ENCODE measurements at places on chromosomes 1 and 21. TPM values are rescaled to one million over a fixed set of nuclear protein-coding genes. Genes with fewer than 3 reads are reported as not detected.
A peak's percentile ranks its signal among the peaks of the same experiment; 100 is the strongest.

CD247 gene
- 244 TPM for polyA plus RNA-seq

DNA sequence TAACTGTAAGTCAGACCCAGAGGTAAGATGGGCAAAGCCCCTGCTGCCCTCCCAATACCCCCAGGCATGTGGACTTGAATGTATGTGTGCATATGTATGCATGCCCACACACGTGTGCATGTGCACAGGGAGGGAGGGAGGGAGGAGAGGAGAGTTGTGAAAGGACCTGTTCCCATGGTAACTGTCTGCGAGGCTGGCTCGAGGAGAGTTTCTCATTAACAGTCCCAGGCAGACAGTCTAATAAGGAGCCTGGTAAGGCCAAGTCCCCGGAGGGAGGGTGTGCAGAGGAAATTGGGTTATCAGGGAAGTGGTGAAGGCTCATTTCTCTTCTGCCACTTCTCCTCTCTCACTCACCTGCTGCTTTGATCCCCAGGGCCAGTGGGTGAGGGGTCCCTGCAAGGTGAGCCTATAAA is 74.9 kb downstream of the NFASC start:
- H3K27me3 ChIP-seq = peaks cover 15% of the 10 kb centered on the region
- DNase-seq = no peak
- no peak overlapping the region for H3K4me3 ChIP-seq
- no peak overlapping the region for H3K27ac ChIP-seq
- no peaks in the 10 kb centered on the region for H3K36me3 ChIP-seq

- H3K36me3 ChIP-seq = peaks cover 3% of the 10 kb centered on the region
- no peak overlapping the region for H3K27ac ChIP-seq
- H3K27me3 ChIP-seq = no peaks in the 10 kb centered on the region
- no peak for DNase-seq
Measured at GRCh38 chr1:171670739-171671138, 18.3 kb upstream of the MYOC start.

DNA sequence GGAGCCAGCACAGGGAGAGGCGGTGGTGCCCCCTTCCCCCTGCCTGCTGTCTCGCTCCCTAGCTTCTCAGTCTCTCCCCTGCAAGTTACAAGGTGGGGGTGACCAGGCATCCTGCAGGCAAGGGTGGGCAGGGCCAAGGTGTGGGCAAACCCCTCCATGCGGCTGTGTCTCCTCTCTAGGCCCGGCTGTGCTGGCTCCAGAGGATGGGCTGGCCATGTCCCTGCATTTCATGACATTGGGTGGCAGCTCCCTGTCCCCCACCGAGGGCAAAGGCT is 14.6 kb downstream of the NTRK1 start:
- H3K4me3 ChIP-seq = no peak overlapping the region
- H3K4me1 ChIP-seq = no peaks in the 10 kb centered on the region
- no peaks in the 10 kb centered on the region for H3K36me3 ChIP-seq
- DNase-seq = no peak

DNA sequence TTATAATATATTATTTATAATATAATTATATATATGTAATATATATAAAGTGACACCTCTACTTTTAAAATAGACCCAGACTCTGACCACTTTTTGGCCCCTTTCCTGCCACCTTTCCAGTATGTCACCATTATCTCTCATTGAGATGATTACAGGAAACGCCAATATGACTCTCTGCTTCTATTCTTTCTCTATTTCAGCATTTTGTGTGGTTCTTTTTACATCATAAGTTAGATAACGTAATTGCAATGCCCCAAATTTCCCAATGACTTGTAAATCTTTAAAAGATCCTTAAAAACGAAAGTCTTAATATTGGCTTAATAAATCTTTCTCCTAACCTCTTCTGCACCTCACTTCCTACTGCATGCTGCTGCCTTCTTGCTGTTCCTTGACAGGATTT is 8.1 kb upstream of the GBP5 start:
- DNase-seq = no peak
- H3K4me3 ChIP-seq = peak overlapping the region; percentile 0
- peaks cover 83% of the 10 kb centered on the region for H3K4me1 ChIP-seq
- peaks cover 3% of the 10 kb centered on the region for H3K36me3 ChIP-seq
- no peak overlapping the region for H3K27ac ChIP-seq

Data from naive thymus-derived CD8-positive, alpha-beta T cell (primary cell).